ENCODE measurements at places on chromosomes 3 and 15.

DNA sequence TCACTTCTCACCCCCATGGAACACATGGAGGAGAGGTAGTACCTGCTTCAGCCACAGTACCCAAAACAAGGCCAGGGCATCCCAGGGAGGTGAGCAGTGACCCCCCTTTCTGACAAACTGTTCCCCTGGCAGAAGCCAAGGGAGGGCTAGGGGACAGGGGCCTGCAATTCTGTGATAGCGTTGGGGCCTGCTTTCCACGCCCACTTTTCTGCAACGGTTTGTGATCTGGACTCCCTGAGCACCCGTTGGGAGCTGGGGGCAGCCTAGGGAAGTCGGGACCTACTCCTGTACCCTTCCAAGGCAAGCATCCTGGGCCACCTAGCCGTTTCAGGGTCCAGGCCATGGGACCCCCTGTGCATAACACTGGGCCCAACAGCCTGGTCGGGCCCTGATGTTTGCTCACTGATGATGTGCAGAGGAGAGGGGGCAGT, 996 bp upstream of the DNAJA4 start:
- no peak for DNase-seq

DNA sequence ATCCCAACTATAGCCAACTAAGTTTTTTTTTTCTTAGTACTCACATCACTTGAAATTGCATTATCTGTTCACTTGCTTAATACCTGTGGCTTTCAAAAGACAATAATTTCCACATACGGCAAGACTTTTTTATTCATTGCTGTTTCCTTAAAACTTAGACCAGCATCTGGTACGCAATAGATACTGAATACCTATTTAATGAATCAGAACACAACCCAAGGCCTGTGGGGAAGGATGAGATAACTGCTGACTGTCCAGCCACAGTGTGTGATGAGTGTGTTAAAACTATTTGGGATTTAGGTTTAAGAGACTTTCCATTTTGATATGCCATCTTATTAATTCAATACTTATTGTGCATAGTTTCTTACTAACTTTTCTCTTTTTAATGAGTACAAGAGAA, 988.7 kb downstream of the NTRK3 start:
- DNase-seq, result no peak

GRCh38 chr3:9884555-9885165, 4.6 kb upstream of the CIDEC start:
- no peak for DNase-seq

- DNase-seq, result no peak
Observed at GRCh38 chr15:68200016-68200861, 4.9 kb downstream of the CALML4 start.

GRCh38 chr3:183801601-183802000, 23.8 kb downstream of the MAP6D1 start:
- DNase-seq, result no peak

DNA sequence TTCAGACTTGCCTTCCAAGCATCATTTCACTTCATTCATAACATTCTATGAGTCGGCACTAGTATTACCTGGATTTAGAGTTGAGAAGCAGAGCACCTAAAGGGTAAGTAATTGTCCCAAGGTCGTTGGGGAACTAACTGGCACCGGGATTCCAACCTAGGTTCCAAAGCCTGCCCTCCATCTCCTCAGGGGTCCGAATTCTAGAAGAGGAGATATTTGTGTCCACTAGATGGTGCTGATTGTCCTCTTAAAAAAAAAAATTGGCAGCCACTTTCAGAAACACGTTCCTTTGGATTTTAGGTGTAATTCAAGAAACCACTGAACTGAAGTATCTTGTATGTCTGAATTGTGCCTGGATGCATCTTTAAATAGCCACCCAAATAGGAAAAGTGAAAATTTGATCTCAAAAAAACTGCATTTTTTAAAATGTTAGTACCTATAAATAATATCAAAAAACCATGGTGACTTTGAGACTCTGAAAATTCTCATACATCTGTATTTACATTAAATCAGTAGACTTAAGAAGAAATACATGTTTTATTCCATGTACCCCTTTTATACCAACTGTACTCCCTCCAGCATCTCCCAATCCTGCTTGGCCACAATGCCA, 3.9 kb upstream of the FSIP1 start:
- DNase-seq, result no peak

GRCh38 chr3:31606453-31606852, 73.7 kb downstream of the STT3B start:
- DNase-seq, result no peak

GRCh38 chr15:93319121-93319814, 230.3 kb upstream of the RGMA start:
- DNase-seq, result no peak

DNA sequence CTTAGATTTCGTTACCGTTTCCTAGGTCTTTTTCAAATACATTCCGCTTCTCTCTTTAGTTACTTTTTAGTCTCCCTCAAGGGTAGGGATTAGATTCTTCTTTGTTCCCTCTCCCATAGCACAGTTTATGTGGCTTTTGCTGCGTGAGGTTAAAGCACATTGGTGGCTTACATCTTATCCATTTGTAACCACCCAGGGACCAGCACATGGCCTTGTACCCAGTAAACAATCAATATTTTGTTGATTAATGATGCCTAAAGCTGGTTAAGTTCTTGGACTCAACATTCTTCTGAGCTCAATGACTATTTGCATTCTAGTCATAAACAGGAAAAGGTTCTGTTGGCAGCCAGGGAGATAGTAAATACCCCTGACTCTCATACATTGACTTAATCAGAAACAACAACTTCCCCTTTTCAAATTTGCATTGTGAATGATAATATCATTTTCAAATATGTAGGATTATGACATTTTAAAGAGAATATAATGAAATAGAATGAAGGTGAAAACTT, 60.2 kb downstream of the CACNA1D start:
- DNase-seq, result no peak

DNA sequence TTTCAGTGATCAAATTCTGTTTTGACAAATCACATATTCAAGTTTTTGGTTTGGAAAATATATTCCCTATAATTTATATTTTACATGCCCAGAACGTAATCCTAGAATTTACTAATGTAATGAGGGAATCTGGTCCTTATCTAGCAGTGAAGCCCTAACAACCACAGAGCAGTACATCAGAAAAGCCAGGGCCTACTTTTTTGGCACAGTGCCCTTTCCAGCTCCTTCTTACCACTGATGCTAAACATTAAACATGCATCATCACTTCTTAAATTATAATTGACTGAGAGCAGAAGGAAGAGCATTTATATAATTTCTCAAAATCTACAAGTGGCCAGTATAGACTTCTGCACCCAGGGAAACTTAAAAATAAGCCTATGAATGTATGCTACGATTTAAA, 66.7 kb downstream of the FBXL22 start:
- no peak for DNase-seq

- DNase-seq, result no peak
Observed at GRCh38 chr15:88341006-88341405, 84.5 kb upstream of the NTRK3 start.

- DNase-seq, result no peak
Observed at GRCh38 chr3:160886421-160886820, 130.4 kb downstream of the PPM1L start.

DNA sequence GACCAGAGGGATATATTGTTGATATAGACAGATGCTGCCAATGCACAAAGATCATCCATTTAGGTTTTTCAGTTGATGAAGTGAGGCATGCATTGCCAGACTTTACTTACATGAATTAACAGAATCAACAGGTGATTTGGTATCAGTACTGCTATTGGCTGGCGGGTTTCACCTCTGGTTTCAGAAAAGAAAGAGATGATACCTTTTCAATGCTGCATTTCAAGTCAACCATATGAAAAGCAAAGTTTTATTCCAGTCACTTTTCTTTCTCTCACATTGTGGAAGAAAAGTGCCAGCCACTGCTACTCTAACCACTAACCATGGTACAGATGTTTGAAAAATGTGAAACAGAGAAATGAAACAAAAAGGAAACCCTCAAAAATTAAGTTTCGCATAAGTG, 289.1 kb downstream of the TIGIT start:
- no peak for DNase-seq

- no peak for DNase-seq
Observed at GRCh38 chr15:32838820-32839219, 121.0 kb downstream of the GREM1 start.

DNA sequence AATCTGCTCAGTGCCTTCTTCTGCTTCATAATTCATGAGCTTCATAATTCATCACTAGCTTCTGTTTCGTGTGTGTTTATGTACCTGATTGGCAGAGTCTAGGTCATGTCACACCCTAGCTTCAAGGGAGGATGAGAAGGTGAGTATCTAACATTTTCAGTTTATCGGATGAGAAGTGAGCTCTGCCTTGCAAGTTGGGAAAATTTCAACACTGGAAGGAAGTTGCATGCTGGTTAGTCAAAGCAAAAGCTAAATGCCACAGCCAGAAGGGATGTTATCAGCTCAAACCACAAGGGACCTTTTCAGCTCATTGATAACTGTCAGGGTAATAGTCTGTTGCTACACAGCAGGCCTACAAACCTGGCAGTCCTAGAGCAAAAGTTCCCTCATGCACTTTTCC, 7.3 kb upstream of the TNFSF10 start:
- DNase-seq, result no peak

- DNase-seq, result no peak
Observed at GRCh38 chr3:156781310-156782230, 44.6 kb upstream of the LEKR1 start.

GRCh38 chr3:23474580-23475357, 271.6 kb downstream of the UBE2E2 start:
- no peak for DNase-seq

Data from epithelial cell of proximal tubule (primary cell).